ENCODE measurements at places on chromosomes 1 and 21. TPM values are rescaled to one million over a fixed set of nuclear protein-coding genes. Genes with fewer than 3 reads are reported as not detected.

Gene HTR6
- 0.13 TPM for polyA plus RNA-seq

Gene AUNIP
- polyA plus RNA-seq: not detected

Gene RHD
- 0.28 TPM for polyA plus RNA-seq

Gene CHI3L2
- 136 TPM for polyA plus RNA-seq

Gene SAMSN1
- polyA plus RNA-seq: 30.9 TPM

Gene PTPRU
- polyA plus RNA-seq: not detected

Gene PM20D1
- 1.6 TPM for polyA plus RNA-seq

Gene MAB21L3
- polyA plus RNA-seq: not detected

Gene GABPA
- polyA plus RNA-seq: 22.0 TPM

Gene FMOD
- polyA plus RNA-seq: not detected

Gene GNG4
- not detected for polyA plus RNA-seq

Gene PRKACB
- 95.0 TPM for polyA plus RNA-seq

Gene PAQR6
- not detected for polyA plus RNA-seq

Gene ARHGAP29
- 0.13 TPM for polyA plus RNA-seq

Gene SLC6A17
- polyA plus RNA-seq: not detected

Gene KIAA0040
- 31.7 TPM for polyA plus RNA-seq

Gene SPRR2A
- not detected for polyA plus RNA-seq

Gene TACSTD2
- polyA plus RNA-seq: not detected

Gene TESK2
- 5.0 TPM for polyA plus RNA-seq

Gene CACHD1
- 2.4 TPM for polyA plus RNA-seq

Gene OR2T35
- not detected for polyA plus RNA-seq

Gene EFNA1
- polyA plus RNA-seq: 16.8 TPM

Gene BARHL2
- polyA plus RNA-seq: not detected

Gene CHODL
- 0.09 TPM for polyA plus RNA-seq

Gene SLC37A1
- polyA plus RNA-seq: 4.4 TPM

Gene MTMR11
- polyA plus RNA-seq: not detected

Gene GSTM3
- 130 TPM for polyA plus RNA-seq

Gene FCGR1A
- not detected for polyA plus RNA-seq

Gene UTS2
- not detected for polyA plus RNA-seq
